ENCODE measurements at places on chromosomes 1 and 21.

DNA sequence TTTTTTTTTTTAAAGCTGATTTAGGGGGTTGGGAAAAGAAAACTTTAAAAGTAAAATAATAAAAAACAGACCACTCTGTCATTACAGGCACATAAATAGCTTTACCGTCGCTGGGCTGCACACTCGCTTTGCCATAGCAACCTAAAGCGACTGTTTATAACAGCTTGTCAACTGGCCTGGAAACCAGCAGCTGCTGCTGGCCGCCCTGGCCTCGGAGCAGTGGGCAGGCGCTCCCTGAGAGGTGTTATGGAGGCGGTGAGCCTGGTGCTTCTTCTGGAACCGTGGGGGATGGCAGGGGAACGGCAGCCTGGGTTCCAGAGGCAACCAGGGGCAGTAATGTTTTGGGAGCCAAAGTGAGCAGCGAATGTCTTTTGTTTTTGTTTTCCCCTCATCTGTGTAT is 45.7 kb downstream of the ATP2B4 start:
- DNase-seq: no peak

DNA sequence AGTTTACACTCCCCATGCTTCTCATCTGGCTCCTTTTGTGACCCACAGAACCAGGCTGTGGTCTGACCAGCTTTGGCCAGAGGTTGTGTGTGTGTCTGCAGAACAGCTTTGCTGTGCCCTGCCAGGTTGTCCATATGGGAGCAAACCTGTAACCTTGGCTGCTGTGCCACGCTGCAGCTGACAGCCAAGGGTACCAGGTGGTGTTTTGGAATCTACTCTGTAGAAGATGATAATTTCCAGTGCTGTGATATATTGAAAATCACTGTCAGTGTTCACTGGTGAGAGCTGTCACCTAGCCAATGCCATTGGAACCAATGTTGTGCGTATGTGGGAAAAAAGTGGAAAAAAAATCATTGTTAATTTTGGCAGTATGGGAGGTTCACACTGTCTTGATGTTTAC is 18.2 kb downstream of the CENPF start:
- DNase-seq: no peak

DNA sequence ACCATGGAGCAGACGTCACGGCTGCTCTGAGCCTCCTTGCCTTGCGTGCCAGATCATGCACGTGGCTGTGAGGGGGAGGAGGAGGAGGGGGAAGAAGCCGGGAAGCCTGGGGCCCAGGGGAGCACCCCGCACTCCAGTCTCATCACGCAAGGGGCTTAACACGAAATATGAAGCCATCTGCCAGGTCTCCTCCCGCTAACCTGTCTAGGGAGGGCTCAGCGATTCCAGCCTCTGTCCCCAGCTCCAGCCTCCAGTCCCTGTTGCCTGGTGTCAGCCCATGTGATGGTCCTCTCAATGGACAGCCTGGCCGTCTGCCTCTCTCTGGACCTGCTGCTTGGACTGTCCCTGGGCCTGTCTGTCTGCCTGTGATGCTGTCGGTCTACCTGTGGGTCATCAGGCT is 22.5 kb upstream of the C1QA start:
- DNase-seq: no peak

GRCh38 chr1:233675893-233676292 is 62.0 kb downstream of the KCNK1 start:
- DNase-seq: no peak

DNA sequence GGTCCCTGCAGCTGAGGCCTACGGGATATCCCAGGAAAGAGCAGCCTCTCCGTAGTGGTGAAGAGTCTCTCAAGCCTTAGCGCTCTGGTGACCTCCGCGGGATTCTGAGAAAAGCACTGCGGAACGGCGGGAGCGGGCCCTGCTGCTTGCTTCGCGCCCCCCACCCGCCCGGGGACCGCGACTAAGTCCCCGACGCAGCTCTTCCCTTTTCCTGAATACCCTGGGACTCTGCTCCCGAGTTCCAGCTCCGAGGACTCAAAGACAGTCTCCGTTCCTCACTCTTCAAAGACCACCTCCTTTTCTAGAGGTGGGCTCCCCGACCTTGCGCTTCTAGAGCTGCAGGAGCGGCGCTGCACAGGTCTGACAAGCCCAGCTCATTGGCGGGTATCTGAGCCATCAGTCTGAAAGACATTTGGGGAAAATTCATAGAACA is 3.6 kb upstream of the PRRX1 start:
- DNase-seq: no peak

DNA sequence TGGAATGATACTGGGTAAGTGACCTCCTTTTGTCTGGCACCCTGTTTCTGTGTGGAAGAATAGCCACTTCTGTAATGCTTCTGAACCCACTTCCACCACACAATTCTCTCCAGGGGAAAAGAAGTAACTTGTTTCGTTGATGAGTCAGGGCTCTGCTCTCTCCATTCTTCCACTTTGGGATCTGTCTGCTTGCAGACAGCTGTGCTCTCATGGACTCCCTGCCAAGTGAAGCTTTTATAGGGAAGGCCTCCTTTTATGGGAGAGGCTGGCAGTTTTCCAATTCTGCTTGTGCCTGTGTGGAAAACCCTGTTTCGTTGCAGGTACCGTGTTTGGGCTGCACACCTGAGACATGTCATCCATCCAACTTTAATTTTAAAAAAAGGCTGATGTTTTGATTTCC is 130.7 kb downstream of the GIPC2 start:
- peak; percentile 66 for DNase-seq

GRCh38 chr1:25672763-25673409 is 56.3 kb downstream of the MAN1C1 start:
- DNase-seq: no peak

- no peak for DNase-seq
These were observed 389.1 kb downstream of the HLX start for GRCh38 chr1:221268295-221268694.

- no peak for DNase-seq
These were observed 9.4 kb upstream of the RGS13 start for GRCh38 chr1:192626366-192627179.

- no peak for DNase-seq
These were observed 51.5 kb downstream of the ATP5PO start for GRCh38 chr21:33864150-33864549.

DNA sequence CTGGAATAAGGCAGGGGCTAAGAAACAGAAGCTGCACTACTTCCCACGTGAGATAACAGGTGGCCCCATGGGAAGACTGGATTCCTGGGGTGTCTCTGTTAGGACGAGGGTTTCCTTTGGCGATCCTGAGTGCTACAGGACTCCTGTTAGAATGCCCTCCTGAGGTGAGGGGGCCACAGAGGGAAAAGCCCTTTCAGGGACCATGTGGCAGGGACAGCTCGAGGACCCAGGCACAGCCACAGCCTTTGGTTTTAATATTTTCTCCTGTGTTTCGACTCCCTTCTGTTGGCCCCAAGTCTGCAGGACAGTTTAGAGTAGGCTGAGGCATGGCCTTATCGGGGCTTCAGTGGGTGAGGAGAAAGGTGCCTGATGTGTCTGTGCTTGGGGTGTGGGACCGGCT is 12.6 kb downstream of the TTC39A start:
- no peak for DNase-seq

- DNase-seq: no peak
These were observed 24.1 kb downstream of the MEGF6 start for GRCh38 chr1:3586986-3587759.

GRCh38 chr1:114335273-114335672 is 175.7 kb downstream of the TRIM33 start:
- no peak for DNase-seq

DNA sequence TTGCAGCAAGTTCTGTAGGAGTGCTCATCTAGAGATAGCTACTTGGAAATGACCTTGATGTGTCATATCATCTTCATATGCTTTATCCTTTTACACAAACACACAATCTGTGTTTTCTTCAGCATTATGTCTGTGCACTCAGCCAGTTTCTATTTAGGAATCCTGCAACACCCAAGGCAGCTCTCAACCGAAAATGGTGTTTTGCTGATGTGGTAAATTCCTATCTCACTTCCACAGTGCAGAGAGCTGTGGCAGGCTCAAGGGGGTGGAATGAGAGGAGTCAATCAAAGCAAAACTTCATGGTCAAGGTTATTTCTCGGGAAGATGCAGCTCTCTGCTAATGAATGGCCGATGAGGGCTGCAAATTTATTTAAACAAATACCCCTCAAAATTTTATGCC is 59.3 kb downstream of the IGSF5 start:
- no peak for DNase-seq

DNA sequence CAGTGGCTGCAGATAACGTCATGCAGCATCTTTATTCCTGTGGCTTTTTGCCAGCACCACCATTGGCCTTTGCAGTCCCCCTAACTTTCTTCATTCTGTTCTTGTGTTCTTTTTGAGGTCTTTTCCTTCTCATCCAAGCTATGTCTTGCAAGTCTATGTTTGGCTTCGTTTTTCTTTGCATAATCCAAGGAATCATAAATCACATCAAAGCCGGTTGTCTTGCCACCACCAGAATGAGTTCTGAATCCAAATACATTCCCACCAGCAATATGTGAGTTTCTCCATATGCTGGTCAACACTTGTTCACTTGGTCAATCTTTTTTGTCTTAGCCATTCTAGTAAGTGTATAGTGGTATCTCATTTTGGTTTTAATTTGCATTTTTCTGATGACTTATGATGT is 70.6 kb upstream of the AK4 start:
- DNase-seq: no peak

DNA sequence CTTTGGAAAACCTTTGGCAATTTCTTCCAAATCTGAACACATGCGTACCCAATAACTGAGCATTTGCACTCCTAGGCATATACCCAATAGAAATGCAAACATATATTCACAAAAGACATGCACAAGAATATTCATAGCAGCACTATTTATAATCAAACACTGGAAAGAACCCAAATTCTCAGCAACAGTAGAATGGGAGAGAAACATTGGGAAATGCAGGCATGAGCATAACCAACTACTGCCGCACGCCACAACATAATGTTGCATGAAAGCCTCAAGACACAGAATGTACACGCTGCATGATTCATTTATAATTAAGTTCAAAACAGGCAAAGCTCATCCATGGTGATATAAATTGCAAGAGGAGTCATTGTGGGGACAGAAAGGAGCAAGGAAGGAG is 69.5 kb upstream of the FBXO28 start:
- no peak for DNase-seq

DNA sequence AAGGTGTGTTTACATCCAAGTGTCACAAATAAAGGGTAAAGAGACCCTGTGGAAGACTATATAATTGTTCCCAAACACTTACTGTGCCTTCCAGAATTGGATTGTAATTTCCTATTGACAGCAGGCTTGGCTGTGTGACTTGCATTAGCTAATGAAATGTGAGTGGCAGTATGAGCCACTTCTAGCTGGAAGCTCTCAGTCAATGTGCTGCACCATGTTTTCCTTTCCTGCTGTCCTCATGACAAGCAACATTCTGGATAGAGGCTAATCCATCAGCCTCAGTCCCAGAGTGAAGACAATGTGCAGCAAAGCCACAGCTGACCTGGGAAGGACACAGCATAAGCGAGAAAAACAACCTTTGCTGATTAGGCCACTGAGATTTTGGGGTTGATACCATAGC is 5.9 kb upstream of the FOXJ3 start:
- no peak for DNase-seq

GRCh38 chr1:119226913-119227312 is 86.5 kb upstream of the WARS2 start:
- no peak for DNase-seq

GRCh38 chr1:21255284-21255942 is 34.9 kb downstream of the ECE1 start:
- DNase-seq: peak; percentile 54

DNA sequence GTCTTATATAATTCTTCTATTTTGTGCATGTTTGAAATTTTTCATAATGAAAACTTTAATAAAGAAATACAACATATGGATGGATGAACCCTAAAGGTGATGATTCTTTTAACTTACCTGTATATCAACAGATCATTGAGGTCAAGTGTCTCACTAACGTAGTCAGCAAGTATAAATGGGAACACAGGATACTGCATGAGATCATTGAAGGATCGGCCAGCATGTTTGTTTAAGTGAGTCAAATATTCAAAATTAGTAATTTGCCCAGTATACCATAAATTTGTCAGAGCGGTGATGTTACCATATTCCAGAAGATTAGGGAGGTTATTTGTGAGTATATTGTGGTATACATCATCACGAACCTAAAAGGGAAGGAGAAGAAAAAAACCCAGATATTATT is 71.0 kb upstream of the GNG4 start:
- DNase-seq: peak; percentile 31

- no peak for DNase-seq
These were observed 3.7 kb downstream of the RGSL1 start for GRCh38 chr1:182453631-182454030.

DNA sequence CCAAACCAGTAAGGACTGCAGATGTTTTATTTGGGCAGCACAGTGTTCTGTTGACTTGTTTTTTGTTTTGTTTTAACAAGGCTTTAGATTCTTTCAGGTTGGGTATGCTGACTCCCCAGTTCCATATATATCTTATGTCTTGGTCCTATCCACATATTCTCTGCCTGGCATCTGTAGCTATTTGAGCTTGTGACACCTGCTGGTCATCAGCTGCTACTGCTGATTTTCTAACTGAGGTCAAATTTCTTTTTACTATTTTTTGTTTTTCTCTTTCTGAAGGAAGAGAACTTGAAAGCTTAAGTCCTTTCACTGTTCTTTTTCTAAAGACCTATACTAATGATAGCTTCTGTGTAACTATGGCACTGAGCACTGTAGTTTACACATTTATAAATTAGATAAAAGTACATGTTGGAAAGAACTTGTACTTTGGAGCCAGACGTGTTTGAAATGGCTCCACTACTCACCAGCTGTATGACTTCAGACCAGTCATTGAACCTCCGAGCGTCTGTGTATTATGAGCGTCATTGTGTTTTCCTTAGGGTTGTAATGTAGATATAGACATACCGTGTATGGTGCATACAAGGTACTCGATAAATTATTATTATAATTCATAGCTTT is 109.4 kb downstream of the NRDC start:
- DNase-seq: peak; percentile 48

- no peak for DNase-seq
These were observed 6.7 kb downstream of the LDLRAP1 start for GRCh38 chr1:25550155-25550506.

GRCh38 chr1:164651351-164651951 is 92.5 kb downstream of the PBX1 start:
- DNase-seq: no peak

DNA sequence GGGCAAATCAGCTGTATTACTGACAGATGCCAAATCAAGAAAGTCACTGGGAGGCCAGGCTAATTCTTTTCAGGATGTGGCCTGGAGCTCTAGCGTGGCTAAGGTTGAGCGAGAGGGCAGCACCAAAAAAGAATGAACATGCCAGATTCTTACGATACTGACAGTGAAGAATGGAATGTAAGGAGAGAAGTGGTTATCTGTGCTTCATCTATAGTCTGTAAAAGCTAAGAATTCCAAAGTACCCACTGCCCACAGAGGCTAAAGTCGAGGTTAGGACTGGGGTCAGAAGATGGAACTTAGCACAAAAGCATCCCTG is 32.7 kb downstream of the TFAP2E start:
- no peak for DNase-seq
